Left ventricle myocardium superior (tissue), 1 donor: ENCODE measurements at places on chromosomes 7 and 10. TPM values are rescaled to one million over a fixed set of nuclear protein-coding genes. Genes with fewer than 3 reads are reported as not detected.

LIPJ gene
- total RNA-seq: not detected

AQP1 gene
- total RNA-seq: 323 TPM

PVRIG gene
- total RNA-seq: not detected

RBP3 gene
- total RNA-seq: not detected

- DNase-seq: no peak
Observed at GRCh38 chr7:151208253-151208862, 1.9 kb downstream of the H2BK1 start.

DNA sequence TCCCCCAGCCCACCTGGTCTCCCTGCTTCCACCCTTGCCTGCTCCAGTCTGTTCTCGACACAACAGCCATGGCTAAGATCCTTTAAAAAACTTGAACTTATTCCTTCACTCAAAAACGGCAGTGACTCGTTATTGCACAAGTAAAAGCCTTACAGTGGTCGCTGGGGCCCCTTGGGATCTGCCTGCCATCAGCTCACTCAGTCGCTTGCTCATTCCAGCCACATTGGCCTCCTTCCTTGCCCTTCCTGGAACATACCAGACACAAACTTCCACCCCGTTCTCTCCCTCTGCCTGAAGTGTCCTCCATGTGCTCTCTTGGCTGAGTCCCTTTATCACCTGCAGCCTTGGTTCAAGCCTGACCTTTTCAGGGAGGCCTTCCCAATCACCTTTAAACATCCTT lies 4.7 kb downstream of the CCNY start:
- no peak for DNase-seq

- DNase-seq: no peak
Observed at GRCh38 chr7:130930681-130931080, 196.7 kb upstream of the KLF14 start.

GRCh38 chr10:92846-93245 lies 42.4 kb upstream of the ZMYND11 start:
- no peak for DNase-seq

- DNase-seq: no peak
Observed at GRCh38 chr10:66622050-66622449, 303.8 kb upstream of the LRRTM3 start.

DNA sequence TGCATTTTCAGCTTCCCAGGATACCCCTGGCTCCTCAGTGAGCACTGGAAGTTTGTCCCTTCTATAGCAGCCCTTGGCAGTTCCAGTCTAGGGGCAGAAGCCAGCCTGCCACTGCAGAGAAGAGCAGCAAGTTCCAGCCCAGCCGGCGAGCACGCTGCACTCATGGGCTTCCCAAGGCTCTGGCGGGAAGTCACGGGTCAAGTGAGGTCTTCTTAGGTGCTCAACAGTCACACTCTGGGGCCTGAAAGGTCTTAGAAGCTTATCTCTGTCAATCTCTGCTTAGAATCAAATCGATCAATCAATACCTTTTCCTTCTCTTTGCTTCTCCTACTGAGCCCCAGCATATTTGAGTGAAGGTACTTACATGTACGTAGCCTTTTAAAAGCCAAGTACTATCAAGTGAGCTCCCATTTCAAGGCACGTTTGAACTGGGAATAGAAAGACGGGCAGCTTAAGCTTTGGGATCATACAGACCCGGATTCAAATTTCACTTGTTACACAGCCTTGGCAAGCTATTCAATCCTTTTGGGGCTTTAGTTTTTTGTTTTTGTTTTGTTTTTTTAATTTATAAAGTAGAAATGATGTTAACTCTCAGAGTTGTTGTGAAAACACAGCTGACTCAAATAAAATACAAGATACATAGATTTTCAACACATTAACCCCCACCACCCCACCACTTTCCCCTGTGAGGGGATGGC lies 152.6 kb upstream of the KLF14 start:
- DNase-seq: peak; percentile 58

DNA sequence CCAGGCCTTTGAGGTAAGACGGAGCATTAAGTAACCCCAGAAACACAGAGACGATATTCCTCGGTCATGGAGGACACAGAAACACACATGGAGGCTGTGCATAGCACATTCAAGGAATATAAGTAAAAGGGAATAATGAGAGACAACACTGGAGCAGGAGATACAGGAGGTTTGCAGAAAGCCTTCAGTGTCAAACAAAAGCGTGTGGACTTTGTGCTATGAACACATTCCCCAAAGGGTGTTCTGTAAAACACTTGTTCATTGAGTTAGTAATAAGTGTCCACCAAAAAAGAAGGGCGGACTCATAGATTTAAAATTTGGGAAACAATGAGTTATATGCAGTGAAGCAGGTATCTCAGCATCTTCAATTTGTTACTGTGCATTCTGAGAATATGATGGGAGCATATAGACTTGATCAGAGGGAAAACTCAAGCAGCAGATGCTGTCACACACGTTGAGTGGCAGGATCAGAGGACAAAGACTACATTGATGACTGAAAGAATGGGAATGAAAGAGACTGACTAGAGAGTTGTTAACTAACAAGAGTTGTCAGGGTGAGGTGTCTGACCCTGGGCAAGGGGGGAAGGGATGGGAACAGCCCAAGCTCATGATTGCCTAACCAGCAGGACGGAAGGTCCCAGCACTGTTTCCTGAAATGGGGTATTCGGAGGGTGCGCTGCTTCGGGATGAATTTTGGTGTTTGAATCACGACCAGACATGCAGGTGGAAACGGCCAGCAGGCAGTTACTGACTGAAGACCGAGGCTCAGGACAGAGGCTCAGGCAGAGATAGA lies 85.2 kb upstream of the VIPR2 start:
- DNase-seq: no peak

DNA sequence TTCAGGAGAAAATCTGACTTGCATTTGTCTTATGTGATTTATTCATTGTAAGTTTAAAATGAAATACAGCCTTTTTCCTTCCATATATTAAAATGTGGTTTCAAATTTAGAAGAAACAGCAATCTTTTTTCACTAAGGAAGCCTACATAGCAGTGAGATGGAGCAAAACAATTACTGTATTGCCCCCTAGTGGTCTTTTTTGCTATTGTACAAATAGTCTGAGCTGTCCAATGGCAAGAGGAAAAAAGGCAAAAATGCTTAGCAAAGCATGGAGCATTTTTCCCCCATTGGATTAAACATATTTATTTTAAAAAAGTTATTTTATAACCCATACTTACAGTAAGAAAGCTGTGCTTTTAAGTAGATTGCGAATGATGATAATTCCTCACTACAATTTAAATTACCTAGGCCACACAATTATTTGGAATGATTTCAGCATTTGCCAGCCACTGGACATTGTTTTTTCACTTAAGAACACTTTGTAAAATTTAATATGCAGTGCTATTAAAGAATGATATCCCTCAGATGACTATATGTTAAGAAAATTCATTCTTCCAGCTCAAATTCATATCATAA lies 119.5 kb downstream of the CPED1 start:
- DNase-seq: no peak

- no peak for DNase-seq
Observed at GRCh38 chr10:29627201-29628132, 7.3 kb downstream of the SVIL start.

- DNase-seq: no peak
Observed at GRCh38 chr10:110364531-110364937, 59.8 kb upstream of the SMNDC1 start.

GRCh38 chr7:28067171-28067570 lies 113.4 kb downstream of the JAZF1 start:
- DNase-seq: no peak
